ENCODE measurements at places on chromosomes 13 and 19. TPM values are rescaled to one million over a fixed set of nuclear protein-coding genes. Genes with fewer than 3 reads are reported as not detected.

GRCh38 chr13:42607546-42607945 is 33.6 kb downstream of the TNFSF11 start:
- H3K27me3 ChIP-seq: no peaks in the 10 kb centered on the region
- H3K4me3 ChIP-seq: no peak overlapping the region
- no peaks in the 10 kb centered on the region for H3K4me1 ChIP-seq
- no peak for DNase-seq

- H3K27ac ChIP-seq: peak overlapping the region; percentile 86
- no peaks in the 10 kb centered on the region for H3K36me3 ChIP-seq
- no peak overlapping the region for H3K4me3 ChIP-seq
- DNase-seq: peak; percentile 92
- peaks cover 23% of the 10 kb centered on the region for H3K4me1 ChIP-seq
- no peaks in the 10 kb centered on the region for H3K27me3 ChIP-seq
These were observed 764.4 kb downstream of the LIG4 start for GRCh38 chr13:107450931-107451330.

GRCh38 chr13:32087955-32088747 is 56.6 kb downstream of the FRY start:
- H3K36me3 ChIP-seq: no peaks in the 10 kb centered on the region
- no peak overlapping the region for H3K4me3 ChIP-seq
- DNase-seq: no peak
- peaks cover 19% of the 10 kb centered on the region for H3K4me1 ChIP-seq
- 0 out of 2 replicates have a peak overlapping the region, but pooled peaks have one; percentile 8 for H3K27ac ChIP-seq
- no peaks in the 10 kb centered on the region for H3K27me3 ChIP-seq

- H3K4me3 ChIP-seq: no peak overlapping the region
- H3K36me3 ChIP-seq: no peaks in the 10 kb centered on the region
- H3K27me3 ChIP-seq: no peaks in the 10 kb centered on the region
- H3K4me1 ChIP-seq: no peaks in the 10 kb centered on the region
- no peak overlapping the region for H3K27ac ChIP-seq
- DNase-seq: no peak
These were observed 19.7 kb downstream of the ZNF567 start for GRCh38 chr19:36707134-36707533.

Gene PTGIR
- total RNA-seq: not detected

Gene OVOL3
- total RNA-seq: not detected

Gene TMEM221
- total RNA-seq: not detected
